Liver (tissue), 10 donors: ENCODE measurements at places on chromosomes 16 and 17.

DNA sequence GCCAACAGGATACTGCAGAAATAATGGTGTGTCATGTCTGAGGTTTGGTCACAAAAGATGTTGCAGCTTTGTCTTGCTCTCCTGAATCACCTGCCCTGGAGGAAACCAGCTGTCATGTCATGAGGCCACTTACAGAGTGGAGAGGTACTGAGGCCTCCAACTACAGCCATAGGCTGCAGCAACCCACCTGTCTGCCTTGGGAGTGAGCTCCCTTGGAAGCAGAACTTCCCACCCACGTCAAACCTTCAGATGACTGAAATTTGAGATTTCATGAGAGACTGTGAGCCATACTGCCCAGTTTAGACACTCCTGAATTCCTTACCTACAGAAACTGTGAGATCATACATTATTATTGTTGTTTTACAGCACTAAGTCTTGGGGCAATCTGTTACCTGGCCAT lies 475.9 kb downstream of the HS3ST3B1 start:
- DNase-seq, result no peak

GRCh38 chr17:77320485-77321256 lies 179.9 kb downstream of the SEC14L1 start:
- no peak for DNase-seq

- no peak for DNase-seq
Measured at GRCh38 chr16:4852221-4852872, 5.1 kb downstream of the UBN1 start.

GRCh38 chr17:77425791-77426641 lies 285.2 kb downstream of the SEC14L1 start:
- no peak for DNase-seq

DNA sequence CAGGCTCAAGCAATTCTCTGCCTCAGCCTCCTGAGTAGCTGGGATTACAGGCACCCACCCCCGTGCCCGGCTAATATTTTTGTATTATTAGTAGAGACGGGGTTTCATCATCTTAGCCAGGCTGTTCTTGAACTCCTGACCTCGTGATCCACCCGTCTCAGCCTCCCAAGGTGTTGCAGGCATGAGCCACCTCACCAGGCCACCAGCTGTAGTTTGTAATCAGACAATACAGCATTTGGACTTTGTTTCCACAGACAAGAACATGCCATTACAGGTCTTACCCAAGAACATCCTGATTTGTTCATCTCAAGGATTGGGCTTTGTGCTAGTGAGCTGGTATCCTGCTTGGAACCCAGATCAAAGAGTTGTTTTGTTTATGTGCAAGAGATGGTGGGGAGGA lies 30.1 kb downstream of the C17orf100 start:
- no peak for DNase-seq
